Hematopoietic multipotent progenitor cell treated with erythropoietin and hydrocortisone succinate and interleukin-3 and kit ligand, for 8 days (in vitro differentiated cells): ENCODE measurements at places on chromosomes 7 and 10.

- DNase-seq, result no peak
Measured at GRCh38 chr10:37057261-37057660, 68.1 kb upstream of the ANKRD30A start.

GRCh38 chr10:58334817-58335305 is at the start of gene UBE2D1:
UBE2D1 (plus strand) TSS chr10:58335006; CDS start chr10:58335202, 196 bp downstream.
- peak; percentile 73 for DNase-seq

DNA sequence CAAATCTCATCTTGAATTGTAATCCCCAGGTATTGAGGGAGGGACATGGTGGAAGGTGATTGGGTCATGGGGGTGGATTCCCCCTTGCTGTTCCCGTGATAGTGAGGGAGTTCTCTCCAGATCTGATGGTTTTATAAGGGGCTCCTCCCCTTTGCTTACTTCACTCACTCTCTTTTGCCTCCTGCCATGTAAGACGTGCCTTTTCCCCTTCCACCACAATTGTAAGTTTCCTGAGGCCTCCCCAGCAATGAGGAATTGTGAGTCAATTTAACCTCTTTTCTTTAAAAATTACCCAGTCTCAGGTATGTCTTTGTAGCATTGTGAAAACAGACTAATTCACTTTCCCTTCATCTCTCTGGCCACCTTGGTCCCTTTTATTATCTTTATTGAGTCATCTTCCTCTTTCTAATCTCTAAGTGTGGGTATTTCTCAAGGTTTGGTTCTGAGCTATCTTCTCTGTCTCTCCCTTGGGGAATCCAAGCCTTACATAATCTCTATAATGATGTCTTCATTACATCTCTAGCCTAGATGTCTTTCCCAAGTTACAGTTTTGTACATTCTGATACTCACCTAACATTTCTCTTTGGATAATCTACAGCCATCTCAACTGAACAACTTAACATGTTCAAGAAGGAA is 99.1 kb upstream of the JCAD start:
- peak; percentile 25 for DNase-seq

- DNase-seq, result no peak
Measured at GRCh38 chr10:103828107-103828506, 27.3 kb downstream of the SH3PXD2A start.

GRCh38 chr10:130439766-130440165 is 303.6 kb downstream of the GLRX3 start:
- DNase-seq, result no peak

DNA sequence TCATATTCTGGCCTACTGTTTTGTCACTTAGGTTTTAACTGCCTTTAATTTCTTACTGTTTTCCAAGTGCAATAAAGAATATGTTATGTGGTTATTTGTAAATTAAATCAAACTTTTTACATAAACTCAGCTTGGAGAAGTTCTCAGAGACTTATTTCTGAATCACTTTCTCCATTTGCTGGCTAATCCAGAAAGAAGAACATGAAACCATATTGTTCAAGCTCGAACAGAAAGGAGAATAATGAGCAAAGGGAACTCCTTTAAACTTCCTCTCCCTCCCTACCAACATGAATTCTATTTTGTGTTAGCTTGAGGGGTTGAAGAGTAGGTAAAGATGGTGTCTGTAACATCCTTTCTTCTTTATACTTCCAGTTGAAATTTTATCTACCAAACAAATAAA is 52.3 kb downstream of the SHTN1 start:
- DNase-seq, result no peak

- DNase-seq, result no peak
Measured at GRCh38 chr10:66929375-66929774, 3.5 kb downstream of the LRRTM3 start.

GRCh38 chr10:64619102-64619501 is 1097.9 kb downstream of the REEP3 start:
- no peak for DNase-seq

DNA sequence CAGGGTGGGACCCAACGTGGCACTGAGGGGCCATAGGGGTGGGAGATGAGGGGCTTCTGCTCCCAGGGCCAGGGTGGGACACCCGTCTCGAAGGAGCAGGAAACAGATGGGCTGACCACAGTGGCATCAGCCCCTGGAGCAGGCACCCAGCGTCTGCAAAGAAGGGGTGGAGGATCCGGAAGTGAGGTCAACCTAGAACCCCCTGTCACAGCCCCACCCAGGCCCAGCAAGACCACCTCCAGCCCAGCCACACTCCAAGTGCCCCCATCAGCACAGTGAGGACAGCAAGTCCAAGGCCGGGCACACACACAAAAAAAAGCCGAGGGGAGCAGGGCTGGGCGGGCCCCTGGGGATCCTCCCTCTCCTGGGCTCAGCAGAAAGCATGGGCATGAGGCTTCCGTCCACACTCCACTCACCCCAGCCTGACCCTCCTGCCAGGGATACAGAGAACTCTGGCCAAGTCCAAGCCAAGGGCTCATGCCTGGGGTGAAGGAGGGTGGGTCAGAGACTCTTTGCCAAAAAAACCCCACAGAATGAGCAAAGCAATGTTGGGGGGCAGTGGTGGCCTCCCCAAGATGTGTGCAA is 111.0 kb downstream of the FOXL3 start:
- DNase-seq, result no peak
